HFFc6 (cell line): ENCODE measurements at places on chromosomes 16 and 17. TPM values are rescaled to one million over a fixed set of nuclear protein-coding genes. Genes with fewer than 3 reads are reported as not detected.

GRCh38 chr17:45958994-45959665 lies 39.9 kb upstream of the STH start:
- no peak for DNase-seq

- DNase-seq: no peak
Observed at GRCh38 chr17:78652024-78652423, 74.8 kb upstream of the DNAH17 start.

DNA sequence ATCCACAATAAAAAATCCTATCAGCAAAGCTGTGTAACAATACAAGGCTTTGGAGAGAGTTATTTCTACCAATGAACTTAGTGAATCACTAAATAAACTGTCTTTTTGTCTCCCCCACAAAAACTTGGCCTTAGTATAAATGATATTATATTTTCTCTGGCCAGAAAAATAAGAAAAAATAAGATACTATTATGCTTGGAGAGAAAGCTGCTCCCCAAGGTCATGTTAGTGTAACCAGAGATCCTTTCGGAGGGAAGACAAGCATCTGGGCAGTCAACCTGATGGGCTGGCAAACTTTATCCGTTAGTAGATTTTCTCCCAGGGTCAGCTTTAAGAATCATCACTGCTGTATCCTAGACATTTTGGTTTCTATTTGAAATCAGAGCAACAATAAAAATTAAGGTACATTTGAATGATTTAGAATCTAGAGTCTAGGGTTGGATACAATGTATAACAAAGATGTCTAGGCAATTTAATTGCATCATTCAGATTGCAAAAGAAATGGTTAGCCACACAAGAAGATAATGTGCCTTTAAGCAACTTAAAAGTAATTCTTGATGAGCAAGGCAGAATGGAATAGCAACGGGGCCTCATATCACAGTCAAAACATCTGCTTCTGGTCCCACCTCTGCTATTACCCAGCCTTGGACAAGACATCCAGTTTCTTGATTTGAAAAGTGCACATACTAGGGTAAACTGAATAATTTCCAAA lies 280.4 kb downstream of the SLC39A11 start:
- no peak for DNase-seq

DNA sequence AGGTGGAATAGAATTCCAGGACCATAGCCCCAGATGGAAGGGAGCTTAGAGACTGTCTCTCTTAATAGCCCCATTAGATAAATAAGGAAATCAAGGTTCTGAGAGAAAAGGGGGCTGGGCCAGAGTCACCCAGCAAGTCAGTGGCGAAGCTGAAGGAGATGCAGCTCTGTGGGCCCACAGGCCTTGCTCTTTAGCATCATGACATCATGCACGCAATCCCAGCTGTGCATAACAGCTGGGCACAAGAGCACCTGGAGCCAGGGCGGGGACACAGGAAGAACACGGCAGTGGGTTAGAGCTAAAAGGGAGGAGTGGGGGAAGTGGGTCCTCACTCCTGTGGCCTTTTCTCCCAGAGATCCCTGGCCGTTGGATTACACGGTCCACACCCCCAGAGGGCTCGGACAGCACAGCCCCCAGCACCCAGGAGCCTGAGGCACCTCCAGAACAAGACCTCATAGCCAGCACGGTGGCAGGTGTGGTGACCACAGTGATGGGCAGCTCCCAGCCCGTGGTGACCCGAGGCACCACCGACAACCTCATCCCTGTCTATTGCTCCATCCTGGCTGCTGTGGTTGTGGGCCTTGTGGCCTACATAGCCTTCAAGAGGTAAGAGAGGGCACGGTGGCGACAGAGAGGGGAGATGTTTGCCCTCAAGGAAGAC lies 15.1 kb downstream of the NGFR start:
- no peak for DNase-seq

- no peak for DNase-seq
Observed at GRCh38 chr17:34616148-34616547, 36.8 kb downstream of the TMEM132E start.

- no peak for DNase-seq
Observed at GRCh38 chr16:4859900-4860255, 12.6 kb downstream of the UBN1 start.

DNA sequence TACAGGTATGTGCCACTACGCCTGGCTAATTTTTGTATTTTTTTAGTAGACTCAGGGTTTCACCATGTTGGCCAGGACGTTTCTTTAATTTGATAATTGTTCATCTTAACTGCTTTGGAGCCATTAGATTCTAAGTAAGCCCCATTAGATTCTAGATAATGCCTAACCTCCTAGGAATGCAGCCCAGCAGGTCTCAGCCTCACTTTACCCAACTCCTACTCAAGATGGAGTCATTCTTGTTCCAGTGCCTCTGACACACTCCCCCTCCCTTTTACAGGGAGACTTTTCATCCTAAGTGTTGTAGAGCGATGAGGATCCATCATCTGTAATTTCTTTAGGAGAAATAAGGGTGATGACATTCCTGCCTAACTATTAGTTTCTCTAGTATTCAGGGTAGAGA lies 23.7 kb upstream of the MILR1 start:
- DNase-seq: no peak

- no peak for DNase-seq
Observed at GRCh38 chr17:917941-918740, 61.4 kb downstream of the NXN start.

DNA sequence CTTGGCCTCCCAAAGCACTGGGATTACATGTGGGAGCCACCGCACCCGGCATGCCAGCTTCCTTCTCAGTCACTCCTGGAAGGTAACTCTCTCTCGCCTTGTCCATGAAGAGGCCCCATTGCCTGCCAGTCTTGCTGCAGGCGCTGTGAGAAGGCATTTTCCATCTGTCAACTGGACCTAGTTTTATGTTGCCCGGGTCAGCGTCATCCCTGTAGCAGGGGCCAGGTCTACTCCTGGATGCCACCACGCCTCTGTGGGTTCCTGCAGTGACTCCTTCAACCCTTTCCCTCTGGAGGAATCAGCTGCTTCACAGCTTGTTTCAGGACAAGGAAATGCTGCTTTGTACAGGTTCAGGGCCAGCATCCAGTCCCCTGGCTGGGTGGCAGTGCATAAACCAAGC lies 2.6 kb upstream of the NLRC3 start:
- no peak for DNase-seq

DNA sequence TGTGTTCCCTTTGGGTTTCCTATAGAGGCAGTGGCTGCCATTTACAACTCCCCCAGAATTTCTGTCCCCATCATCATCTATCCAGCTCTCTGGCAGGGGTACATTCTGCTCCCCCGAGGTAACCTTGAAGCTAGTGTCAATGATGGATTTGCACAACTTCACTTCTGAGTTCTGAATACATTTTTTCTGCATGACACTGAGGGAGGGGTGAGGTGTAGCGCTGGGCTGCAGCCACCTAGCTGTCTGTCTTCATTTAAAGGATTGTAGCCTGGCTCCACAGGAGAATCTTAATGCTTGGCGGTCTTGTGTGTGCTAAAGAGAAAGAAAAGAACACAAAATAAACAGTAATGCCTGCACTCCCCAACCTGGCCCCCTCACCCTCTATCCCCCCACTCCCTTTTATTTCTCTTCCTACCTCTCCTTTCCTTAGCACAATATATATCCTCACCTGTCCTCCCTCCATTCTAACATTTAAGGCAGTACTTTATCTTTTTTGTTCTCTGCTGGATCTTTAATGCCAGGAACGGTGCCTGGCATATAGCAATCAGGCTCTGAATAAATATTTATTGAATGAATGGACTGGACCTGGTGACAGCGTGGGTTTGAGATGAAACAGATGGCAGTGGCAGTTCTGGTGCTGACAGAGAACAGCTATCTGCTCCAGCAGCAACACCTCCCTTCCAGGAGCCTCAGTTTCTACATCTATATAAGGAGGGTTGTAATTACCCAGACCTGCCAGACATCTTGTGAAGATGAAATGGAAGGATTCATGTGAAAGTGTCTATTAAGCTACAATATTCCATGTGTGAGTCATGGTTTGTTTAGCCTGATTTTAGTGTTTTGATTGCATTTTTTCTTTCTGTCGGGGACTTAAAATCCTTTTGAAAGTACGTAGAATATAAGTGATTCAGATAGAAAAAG lies 163.5 kb upstream of the CDH11 start:
- no peak for DNase-seq

GRCh38 chr17:81733507-81734404 lies 21.7 kb downstream of the SLC25A10 start:
- DNase-seq: peak; percentile 55

GRCh38 chr16:75578212-75578611 lies 12.0 kb downstream of the GABARAPL2 start:
- no peak for DNase-seq

GRCh38 chr16:47944589-47944988 lies 211.2 kb downstream of the ABCC12 start:
- no peak for DNase-seq

DNA sequence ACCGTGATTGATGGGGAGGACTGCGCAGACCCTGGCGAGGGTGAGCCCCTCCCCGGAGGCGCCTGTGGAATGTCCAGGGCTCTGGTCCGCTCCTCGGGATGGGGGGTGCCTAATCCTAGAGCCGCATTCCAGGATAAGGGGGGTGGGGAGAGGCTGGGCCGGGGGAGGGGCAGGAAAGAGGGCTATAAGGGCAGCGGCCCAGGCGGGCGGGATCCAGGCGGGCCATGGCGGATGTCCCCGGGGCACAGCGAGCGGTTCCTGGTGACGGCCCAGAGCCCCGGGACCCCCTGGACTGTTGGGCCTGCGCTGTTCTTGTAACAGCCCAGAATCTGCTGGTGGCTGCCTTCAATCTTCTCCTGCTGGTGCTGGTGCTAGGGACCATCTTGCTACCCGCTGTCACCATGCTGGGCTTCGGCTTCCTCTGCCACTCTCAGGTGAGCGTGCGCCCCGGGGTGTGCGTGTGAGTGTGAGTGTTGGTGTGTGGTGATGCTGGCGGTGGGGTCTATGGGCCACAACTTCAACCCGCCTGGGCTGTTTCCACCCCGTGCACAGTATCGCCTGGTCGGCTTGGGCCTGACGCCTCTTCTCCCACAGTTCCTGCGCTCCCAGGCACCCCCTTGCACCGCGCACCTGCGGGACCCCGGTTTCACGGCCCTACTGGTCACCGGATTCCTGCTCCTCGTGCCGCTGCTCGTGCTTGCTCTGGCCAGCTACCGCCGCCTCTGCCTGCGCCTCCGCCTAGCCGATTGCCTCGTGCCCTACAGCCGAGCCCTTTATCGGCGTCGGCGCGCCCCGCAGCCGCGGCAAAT lies at the start of gene TMEM88:
Gene TMEM88 (plus strand): TSS at position 216 of the 809 bp plus-strand sequence. CDS start 9 bp downstream, at position 225.
- no peak for DNase-seq

DNA sequence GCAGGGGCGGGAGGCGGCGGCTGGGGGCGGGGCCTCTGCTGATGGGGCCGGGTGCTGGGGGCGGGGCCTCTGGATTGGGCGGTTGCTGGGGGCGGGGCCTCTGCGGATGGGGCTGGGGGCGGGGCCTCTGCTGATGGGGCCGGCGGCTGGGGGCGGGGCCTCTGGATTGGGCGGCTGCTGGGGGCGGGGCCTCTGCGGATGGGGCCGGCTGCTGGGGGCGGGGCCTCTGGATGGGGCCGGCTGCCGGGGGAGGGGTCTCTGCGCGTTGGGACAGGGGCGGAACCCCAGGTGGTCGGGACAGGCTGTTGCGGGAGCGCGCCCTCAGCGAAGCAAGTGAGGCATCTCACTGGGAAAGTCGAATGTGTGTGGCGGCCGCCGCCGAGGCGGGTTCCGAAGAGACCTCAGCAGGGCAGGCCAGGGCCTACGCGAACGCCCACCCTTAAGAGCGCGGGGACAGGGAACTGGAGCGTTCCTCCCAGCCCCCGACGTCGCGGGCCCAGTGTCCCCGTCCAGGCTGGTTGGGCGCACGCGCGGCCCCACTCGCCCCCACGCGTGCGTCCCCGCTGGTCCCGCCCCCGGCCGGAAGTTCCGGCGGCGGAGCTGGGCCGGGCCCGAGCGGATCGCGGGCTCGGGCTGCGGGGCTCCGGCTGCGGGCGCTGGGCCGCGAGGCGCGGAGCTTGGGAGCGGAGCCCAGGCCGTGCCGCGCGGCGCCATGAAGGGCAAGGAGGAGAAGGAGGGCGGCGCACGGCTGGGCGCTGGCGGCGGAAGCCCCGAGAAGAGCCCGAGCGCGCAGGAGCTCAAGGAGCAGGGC lies at the start of gene STUB1:
Gene STUB1 (plus strand): TSS at position 597 of the 811 bp plus-strand sequence. CDS start 116 bp downstream, at position 713.
- peak; percentile 67 for DNase-seq

NLK gene
- 20.8 to 23.2 TPM (median 22.0 TPM) in 3 replicates for total RNA-seq

TERB1 gene
- not detected in 3 replicates for total RNA-seq

PRSS33 gene
- total RNA-seq: not detected in 3 replicates

TBC1D3G gene
- total RNA-seq: not detected in 3 replicates

MEOX1 gene
- not detected in 2 replicates for total RNA-seq

TPSG1 gene
- 0.23 TPM in 1 of 3 replicates, not detected in the others for total RNA-seq

KRT33A gene
- total RNA-seq: not detected in 3 replicates
